ENCODE measurements at places on chromosomes 5 and 9.

- DNase-seq, result no peak
These were observed 384.7 kb downstream of the BNC2 start for GRCh38 chr9:16485575-16486321.

DNA sequence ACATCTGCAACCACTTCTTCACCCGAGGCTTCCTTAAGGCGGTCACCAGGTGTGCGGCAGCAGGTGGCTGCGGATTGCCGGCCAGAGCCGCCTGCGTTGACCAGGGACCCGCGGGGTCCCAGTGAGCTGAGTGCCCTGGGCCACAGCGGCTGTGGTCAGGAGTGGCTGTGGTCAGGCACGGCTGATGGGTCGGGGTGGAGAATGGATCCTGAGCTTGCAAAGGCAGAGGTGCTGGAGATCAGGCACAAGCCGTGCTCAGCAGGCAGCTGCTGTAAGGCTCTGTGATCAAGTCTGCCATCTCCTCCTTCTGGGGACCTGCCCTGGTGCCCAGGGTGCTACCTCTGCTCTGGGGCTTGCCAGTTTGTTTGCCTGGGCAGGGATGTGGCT is 2.1 kb downstream of the UAP1L1 start:
- no peak for DNase-seq

- no peak for DNase-seq
These were observed 4.3 kb downstream of the GRHPR start for GRCh38 chr9:37426846-37427245.

GRCh38 chr5:39526914-39527477 is 102.2 kb upstream of the DAB2 start:
- peak; percentile 96 for DNase-seq

DNA sequence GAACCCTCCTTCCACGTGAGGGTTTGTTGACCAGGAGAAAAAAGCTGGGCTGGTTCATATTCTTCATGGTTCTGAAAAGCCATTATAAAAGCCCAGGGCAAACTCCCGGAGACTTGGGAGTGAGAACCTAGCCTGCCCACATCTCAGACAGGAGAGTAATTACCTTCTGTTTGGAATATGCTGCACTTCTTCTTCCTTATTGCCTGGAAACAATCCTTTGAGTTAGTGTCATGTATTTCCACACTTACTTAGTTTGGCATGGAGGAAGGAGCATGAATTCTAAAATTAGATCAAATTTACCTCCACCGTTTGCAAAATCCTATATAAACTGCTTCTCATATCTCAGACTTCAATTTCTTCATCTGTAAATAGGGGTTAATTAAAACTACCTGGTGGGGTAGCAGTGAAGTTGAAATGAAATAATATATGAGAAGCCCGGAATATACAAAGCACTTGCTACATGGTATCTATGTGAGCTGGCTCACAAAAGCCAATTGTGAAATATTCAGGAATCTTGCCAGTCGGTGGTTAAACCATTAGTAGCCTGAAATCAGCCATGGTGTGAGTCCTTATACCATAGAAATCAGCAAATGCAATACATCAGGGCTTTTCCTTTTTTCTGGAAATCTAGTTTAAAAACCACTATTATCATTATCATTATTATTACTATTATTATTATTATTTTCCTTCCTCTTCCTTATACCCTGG is 140.0 kb upstream of the RAD23B start:
- DNase-seq, result no peak

DNA sequence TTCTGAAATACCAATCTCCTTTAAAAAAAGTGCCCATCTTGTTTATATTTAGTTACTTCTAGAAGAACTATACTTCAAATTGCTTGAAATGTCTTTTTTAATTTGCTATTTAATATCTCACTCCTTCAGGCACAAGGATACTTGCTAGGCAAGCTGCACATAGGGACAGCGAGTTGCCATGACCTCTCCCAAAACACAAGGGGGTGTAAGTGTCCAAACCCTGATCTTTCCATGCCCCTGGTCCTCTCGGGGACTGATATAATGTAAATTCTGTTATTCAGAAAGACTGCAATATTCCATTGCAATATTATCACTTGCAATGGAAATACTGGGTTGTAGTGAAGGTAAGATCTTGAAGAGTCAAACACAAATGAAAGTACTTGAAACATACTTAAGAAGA is 480.4 kb downstream of the CETN3 start:
- no peak for DNase-seq

- no peak for DNase-seq
These were observed 49.3 kb upstream of the ZNF366 start for GRCh38 chr5:72556351-72557166.

GRCh38 chr5:132138260-132138659 is 64.7 kb downstream of the CSF2 start:
- DNase-seq, result no peak

GRCh38 chr9:85859765-85860164 is 81.2 kb upstream of the NAA35 start:
- DNase-seq, result no peak

GRCh38 chr9:94533155-94533554 is 21.7 kb upstream of the PCAT7 start:
- no peak for DNase-seq

- no peak for DNase-seq
These were observed 10.8 kb downstream of the REEP2 start for GRCh38 chr5:138449501-138450239.

GRCh38 chr5:60503771-60504170 is 196.2 kb downstream of the DEPDC1B start:
- DNase-seq, result no peak

GRCh38 chr5:108081707-108082106 is 300.2 kb downstream of the FBXL17 start:
- no peak for DNase-seq

DNA sequence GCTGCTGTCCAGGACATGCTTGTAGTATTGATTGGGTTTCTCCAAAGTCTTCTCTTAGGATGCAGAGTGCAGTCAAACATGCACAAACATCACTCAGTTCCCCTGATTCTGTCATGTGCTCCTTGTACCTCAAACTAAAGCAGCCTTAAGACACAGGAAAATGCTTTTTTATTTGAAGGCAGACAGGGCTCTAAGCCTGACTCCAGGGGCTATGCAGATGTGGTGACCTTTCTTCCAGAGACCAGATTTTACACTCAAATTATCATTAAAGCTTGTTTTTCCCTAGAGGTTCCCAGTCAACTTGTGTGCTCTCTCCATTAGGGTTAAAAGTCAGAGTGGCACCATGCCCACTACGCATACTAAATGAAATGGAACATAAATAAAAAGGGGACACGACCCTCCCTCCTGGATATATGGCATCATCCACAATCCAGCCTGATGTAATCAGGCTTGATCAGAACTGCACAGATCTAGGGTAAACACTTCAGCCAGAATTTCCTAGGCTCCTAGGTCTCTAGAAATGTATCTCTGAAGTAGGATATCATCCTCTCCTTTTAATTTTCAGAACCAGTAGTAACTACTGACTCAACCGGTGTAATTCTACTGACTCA is 771.1 kb downstream of the NR2F1-AS1 start:
- no peak for DNase-seq

- DNase-seq, result no peak
These were observed 135.2 kb upstream of the HMHB1 start for GRCh38 chr5:143676802-143677201.

GRCh38 chr5:151405334-151406160 is 41.9 kb upstream of the SLC36A1 start:
- DNase-seq, result no peak

DNA sequence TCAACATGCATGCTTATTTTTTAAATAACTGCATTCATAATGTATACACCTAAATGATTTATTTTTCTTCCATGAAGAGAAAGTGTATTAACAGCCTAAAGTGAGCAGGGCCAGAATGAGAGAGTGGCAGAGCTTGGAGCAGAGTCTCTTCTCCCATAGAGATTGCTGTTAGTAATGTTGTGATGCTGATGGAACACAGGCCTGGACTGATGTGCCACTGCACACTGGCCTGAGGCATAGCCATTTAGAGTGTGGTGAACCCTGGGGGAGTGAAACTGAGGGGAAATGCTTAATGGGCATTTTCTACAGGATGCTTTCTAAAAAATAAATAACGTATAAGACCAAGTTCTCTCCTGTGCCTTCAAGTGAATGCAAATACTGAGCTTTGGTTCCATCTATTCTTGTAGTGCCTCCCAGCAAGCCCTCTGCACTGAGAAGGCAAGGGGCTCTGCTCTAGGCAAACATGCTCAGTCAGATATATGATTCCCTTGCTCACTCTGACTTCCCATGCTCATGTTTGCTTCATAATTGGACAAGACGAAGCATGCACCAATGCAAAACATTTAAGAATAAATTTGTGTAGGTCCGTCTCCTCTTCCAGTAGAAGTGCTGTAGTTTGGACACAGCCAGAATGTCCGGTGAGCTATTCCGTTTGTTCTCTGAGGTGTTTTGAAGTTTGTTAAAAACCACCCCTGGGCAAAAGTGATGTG is 185.7 kb downstream of the PBX3 start:
- no peak for DNase-seq

GRCh38 chr9:133351908-133352634 is 4.1 kb downstream of the RPL7A start:
- no peak for DNase-seq

- DNase-seq, result no peak
These were observed 504.4 kb downstream of the TLE4 start for GRCh38 chr9:80076162-80076561.

GRCh38 chr9:132046456-132046855 is 33.2 kb downstream of the MED27 start:
- DNase-seq, result no peak

DNA sequence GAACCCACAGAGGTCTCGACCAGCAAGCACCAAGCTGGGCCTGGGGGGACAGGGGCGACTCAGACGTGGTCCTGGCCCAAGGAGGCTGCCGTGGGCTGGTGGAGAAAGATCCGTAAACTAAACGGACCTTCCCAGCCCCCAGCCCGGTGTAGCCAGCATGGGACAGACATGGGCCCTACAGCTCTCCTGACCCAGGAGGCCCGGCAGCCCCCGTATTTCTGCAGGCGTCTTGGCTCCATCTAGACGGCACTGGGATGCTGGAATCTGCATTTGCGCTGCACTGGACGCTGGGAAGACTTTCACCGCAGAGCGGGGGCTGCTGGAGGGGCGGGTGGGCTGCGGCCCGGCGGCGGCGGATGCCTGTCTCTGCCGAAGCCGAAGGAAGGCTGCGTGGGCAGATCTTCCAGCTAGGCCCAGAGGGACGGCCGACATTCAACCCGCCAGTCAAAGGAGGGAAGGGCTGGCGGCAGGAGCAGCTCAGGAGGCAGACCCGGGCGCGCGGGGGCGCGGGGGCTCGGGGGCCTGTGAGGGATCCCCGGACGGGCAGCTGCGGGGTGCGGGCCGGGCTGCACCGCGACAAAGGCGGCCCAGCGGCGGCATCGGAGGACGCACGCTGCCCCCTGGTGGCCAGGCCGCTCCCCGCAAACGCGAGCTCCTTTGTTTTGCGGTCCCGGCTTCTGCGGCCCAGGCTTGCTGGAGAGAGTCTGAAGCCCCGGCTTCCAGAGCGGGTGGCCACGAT is 266.2 kb downstream of the NSG2 start:
- no peak for DNase-seq

GRCh38 chr5:28862860-28863196 is 1824.4 kb upstream of the CDH9 start:
- no peak for DNase-seq

DNA sequence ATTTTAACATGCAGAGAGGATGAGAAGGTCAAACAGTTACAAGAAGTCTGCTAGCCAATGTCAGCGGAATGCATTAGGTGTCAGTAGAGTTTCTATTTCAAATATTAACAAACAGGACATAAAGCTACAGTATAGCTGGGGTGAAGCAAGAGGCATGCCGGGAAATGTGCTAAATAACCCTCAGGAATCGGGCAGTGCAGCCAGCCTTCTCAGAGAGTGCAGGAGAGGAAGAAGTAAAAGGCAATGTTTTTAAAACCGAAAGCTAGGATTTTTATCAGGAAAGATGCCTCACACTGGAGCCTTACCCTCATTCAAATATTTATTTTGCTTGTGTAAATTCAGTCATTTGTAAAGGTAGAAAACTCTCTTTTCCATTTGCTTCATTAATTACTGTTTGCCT is 59.1 kb upstream of the SH3GL2 start:
- DNase-seq, result no peak

DNA sequence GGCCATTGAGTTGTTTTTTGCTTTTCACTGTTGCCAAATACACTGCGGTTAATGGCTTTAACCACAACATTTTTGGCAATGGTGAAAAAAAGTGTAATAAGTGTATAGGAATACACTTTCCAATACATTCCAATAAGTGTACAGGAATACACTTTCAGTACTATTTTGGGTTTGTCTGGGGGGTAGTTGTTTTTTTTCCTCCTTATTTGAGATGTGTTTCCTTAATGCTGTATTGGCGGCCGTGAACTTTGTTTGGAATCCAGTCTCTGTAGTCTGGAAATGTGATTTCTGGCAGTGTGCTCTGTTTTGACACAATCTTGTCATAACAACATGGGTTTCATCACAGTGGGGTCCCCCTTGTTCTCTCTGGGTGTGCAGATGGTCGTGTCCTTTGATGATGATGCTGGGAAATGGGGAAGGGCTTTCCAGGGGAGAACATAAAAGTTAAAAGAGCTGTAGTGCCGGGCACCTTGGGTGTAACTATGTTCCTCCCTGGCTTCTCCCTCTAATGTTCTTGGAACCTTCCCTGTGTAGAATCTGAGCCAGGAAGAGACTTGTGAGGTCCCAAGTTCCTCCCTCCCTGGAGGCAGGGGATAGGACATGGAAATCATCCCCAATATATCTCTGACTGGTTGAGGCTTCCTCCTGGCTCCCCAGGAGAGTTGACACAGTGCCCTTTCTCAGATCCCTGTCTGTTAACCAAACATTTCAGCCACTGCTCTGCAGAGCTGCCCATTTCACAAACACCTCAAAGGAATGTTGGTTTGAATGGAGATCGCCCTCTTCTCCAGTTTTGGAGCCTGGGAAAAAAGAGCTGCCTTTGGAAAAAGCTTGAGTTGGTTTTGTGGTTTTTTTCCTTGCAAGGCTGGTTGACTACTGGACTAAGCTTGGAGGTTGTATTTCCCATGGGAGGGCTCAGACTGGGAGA is 44.8 kb downstream of the RCL1 start:
- DNase-seq, result no peak

DNA sequence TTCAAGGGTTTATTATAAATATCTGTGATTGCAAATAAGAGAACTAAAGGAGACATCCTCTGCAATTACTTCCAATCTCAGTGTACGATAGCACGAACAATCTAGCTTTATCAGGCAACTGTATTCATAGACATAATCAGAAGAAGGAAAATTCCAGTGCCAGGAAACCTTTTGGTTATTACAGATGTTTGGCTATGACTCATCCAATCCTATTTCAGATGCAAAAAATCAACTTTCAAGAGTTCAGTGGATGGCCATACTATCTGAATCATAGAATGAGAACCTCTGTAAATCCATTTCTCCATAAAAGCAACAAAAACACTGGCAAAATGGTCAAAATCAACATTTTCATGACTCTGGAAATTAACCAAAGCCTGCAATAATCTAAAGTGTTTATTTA is 37.9 kb downstream of the GAS1 start:
- no peak for DNase-seq

- DNase-seq, result no peak
These were observed 12.4 kb upstream of the SUB1 start for GRCh38 chr5:32572778-32573480.

- DNase-seq, result no peak
These were observed 89.4 kb downstream of the RGS7BP start for GRCh38 chr5:64595031-64595855.

Measured in glomerular endothelial cell (primary cell).